Activated gamma-delta T cell treated with Interleukin-2 at 50 U/mL for 16 hours (primary cell): ENCODE measurements at places on chromosomes 7 and 10.

GRCh38 chr10:130409931-130410330 is 273.7 kb downstream of the GLRX3 start:
- DNase-seq = no peak

DNA sequence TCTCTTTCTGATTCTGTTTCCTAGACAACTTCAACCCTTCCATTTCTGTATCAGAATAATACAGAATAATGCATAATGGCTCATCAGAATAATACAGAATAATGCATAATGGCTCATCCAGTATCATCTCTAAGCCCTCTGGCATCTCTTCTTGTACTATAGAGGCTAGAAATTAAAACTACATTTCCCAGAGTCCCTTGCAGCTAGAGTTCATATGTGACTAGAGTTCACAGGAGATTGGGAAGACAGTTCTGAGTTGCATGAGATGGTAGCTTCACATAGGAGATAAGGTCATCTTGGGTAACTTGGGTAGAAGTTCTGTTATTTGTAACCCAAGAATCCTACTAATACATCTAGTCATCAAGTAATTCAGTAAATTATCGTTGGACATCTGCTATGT is 122.9 kb upstream of the NRBF2 start:
- no peak for DNase-seq

DNA sequence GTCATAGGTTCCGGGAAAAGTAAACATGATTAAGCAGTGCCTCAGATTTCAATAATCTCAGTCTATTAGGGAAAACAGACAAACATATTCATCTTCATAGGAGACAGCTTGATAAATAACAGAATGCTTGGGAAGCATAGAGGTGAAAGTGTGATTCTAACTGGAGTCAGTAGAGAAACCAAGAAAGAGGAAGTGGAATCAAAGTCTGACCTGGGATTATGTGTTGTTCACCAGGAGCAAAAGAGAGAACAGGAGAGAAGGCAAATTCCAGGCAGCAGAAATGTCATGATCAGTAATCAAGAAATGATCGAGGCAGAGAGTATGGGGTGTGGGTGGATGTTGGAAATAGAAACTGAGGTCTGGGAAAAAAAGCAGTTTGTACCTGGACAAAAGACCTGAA is 43.7 kb downstream of the DGKB start:
- no peak for DNase-seq

GRCh38 chr10:27235706-27236105 is 4.9 kb downstream of the ACBD5 start:
- DNase-seq = no peak

- no peak for DNase-seq
Observed at GRCh38 chr7:157300369-157300825, 36.4 kb upstream of the DNAJB6 start.

- no peak for DNase-seq
Observed at GRCh38 chr10:91410638-91411371, 661 bp downstream of the HECTD2 start.

DNA sequence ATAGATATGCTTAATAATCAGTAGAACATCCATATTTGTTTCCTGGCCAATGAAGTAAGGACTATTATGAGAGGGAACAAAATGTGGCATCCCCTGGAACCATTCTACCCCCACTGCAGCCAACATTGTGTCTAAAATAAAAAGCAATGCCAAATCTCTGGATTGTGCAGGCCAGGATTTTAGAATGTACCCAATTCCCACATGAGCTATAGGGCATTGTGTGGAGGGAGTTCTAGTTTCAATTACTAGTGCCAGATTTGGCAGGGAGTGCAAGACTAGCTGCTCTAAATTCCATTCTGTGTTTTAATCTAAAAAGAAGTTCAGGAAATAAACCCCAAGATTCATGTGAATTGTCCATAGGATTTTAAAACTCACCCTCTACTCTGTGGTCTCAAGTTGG is 112.3 kb downstream of the HGF start:
- no peak for DNase-seq

DNA sequence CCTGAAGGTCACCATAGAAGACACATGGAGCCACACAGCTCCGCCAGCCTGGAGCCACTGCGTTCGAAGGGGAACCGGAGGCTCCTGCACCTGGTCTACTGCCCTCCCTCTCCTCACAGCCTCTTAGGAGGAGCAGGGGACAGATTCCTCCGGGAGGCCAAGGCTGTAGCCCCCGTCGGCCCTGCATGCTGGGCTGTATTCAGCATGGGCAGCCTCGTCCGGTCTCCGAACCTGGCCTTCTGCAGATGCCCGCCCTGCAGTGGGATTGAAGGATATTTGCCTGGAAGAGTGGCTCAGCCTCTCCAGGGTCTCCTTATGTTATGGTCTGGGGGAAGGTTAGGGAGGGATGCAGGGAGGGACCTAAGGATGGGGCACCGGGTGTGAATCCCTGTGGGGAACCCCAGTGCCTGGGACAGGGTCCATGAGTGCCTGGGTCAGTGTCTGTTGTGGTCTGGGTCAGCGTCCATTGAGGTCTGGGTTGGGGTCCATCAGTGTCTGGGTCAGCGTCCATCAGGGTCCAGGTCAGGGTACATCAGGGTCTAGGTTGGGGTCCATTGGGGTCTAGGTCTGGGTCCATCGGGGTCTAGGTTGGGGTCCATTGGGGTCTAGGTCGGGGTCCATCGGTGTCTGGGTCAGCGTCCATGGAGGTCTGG is 13.0 kb upstream of the SCART1 start:
- DNase-seq = no peak

DNA sequence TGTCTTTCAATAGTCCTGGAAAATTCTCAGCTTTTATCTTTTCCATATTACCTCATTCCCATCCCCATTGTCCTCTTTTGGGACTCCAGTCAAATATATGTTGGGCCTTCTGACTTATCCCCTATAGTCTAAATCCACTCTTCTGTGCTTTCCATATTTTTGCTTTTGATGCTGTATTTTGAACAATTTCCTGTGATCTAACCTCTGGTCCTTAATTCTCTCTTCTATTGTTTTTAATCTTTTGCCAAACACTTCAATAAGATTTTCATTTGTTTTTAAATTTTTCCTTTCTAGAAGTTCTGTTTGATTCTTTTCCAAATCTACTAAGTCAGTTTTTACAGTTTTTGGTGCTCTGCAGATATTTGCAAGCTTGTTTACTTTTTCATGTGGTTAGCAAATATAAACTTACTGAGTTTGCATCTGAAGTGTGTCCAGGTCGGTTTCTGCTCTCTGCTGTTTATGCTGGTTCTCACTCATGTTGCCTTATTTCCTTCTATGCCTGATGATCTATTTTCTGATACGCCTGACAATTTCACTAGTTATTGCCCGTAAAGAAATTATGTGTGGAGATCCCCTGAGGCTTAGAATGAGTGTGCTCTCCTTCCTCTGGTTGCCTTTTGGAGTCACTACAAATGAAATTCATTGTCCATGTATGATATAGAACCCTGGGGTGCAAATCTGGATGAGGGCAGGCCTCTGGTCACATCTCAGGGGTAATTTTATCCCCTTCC is 110.4 kb downstream of the RBM20 start:
- no peak for DNase-seq

DNA sequence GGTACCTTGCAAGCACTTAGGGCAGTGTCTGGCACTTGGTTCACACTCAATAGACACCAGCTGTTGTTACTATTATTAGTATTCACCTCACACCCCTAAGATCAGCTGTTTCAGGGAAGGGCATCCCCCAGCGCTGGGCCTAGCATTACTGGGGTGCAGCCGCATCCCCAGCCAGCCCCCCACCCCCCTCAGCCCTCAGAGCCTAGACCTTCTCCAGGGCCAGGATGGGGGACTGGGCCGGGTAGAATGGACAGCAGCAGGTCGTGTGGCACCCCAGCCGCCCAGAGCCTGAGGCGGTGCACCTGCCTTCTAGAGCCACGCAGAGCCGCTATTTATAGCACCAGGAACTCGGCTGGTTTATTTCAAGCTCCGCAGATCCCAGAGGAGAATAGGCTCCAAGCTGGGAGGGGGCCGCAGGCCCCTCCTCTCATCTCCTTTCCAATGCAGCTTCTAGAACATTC is 60.5 kb downstream of the GTF2IRD1 start:
- DNase-seq = no peak

- DNase-seq = no peak
Observed at GRCh38 chr7:111690364-111691111, 128.2 kb upstream of the IMMP2L start.

DNA sequence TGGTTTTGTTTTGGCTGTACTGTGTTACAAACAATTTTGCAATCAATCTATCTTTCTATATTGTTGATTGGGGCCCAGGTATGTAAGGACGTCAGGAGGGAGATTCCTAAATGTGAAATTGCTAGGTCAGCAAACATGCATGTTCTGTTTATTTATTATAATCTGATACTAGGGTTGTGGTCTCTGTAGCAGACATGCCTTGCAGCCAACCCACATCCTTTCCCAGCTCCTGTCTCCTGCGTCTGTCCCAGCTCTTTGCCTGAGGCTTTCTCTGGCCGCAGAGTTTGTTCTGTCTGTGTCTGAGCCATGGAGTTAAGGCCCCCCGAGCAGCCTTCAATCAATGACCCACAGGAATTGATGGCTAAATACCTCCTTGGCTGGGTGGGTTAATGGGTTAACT is 124.0 kb upstream of the ZEB1 start:
- no peak for DNase-seq

DNA sequence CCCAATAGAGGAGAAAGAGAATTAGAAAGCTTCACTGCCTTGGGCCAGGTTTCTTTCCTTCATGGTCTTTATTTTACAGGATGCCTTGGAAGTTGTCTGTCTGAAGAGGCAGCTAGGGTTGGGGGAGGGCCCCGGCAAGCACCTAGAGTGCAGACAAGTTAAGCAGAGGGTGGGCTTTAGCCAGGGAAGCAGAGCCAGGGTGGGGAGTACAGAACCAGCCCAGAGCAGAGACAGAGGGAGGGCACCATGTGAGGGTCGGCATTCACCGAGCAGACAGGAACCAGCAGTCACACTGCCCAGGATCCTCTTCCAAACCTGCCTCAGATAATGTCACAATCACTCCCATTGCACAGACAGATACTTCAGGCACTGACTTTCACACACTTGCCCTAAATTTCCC is 75.9 kb downstream of the ADARB2 start:
- DNase-seq = no peak

- DNase-seq = no peak
Observed at GRCh38 chr10:19549503-19549902, 266.7 kb upstream of the PLXDC2 start.

GRCh38 chr10:127977357-127978009 is 70.6 kb downstream of the PTPRE start:
- no peak for DNase-seq

- no peak for DNase-seq
Observed at GRCh38 chr10:45408421-45409319, 34.7 kb downstream of the ALOX5 start.

DNA sequence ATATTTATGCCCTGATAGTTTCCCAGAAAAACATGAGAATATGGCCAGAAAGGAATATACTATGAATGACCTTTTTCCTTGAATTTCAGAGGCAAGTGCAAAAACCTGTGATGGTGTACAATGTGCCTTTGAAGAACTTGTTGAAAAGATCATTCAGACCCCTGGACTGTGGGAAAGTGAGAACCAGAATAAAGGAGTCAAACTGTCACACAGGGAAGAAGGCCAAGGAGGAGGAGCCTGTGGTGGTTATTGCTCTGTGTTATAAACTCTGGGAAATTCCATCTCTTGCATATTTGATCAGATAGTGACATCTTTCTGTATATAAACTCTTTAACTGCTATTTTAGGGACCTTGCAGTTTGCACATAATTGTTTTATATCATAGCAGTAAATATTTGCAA is 33.7 kb downstream of the RAB18 start:
- no peak for DNase-seq

DNA sequence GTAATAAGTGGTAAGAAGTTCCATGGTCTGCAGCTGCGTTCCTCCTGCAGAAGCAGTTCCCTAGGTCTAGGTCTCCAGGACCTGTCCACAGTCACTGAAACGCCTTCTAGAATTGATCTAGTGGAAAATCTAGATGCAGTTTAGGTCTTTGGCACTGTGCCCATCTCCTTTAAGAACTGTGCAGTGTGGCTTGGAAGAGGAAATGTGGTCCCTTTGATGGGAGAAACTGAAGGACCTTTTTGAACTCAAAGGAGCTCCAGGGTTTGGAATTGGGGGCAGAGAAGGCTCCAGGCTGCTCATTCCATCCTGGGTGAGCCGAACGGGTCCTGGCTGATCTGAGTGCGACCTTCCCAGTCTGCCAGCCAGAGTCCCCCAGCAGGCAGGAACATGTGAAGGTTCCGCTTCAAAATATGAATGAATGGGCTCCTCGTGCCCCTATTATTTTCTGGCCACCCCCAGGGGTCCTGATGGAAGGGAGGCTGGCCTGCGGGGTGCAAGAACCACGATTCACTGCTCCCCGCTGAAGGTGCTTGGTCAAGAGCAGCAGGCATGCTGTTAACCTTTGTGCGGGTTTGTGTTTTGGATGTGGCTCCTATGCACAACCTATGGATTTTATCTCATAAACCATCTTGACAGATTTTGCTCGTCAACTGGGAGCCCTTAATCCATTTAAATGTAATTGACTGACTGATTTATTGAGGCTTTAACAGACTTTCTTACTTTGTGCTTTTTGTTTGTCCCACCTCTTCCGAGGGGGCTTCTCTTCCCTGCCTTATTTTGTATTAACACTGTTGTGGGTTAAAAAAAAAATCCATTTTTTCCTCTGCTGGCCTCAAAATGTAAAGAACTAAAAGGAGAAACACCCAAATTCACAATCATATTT is 36.7 kb downstream of the ZNF467 start:
- DNase-seq = no peak

- DNase-seq = peak; percentile 39
Observed at GRCh38 chr7:100655908-100656674, at the start of gene ACTL6B. TSS of gene ACTL6B (minus strand) at chr7:100656448. CDS start at chr7:100656354, 94 bp downstream.

GRCh38 chr10:119189811-119190282 is 11.2 kb upstream of the PRDX3 start:
- no peak for DNase-seq

- DNase-seq = no peak
Observed at GRCh38 chr10:112507046-112507445, 60.0 kb downstream of the VTI1A start.

DNA sequence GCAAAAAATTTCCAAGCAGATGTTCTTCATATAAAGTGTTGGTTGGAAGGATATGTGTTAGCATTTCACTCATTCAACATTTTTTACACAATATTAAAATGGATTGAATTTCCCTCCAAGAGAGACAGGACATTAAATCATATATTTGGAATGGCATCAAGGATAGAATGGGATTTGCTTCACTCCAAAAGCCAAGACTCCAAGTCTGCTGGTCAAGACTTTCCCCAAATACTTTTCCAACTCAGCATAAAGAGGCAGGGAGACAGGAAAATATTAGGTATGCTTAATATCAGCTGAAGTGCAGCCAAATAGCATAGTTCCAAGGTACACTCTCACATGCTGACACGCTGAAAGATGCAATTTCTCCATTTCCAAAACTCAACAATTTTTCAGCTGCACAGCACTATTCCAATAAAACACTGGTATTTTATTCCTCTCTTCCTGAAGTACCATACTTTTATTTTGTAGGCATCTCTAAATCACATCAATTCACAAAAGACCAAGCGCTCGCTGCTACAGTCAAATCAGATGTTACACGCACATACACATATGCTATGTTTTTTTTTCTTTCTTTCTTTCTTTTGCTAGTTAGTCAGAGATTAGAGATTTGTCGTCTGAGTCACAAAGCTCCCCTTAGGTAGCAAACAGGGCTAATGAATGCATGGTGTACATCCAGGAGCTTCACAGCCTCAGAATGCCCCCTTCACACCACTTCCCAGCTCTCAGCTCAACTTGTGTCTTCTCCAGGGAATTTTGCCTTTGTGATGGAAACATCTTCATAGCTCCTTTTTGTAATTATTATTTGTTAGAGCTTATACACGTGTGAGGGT is 1033.8 kb upstream of the AUTS2 start:
- no peak for DNase-seq

GRCh38 chr7:27066148-27066547 is 29.7 kb downstream of the HOXA1 start:
- DNase-seq = no peak
